ENCODE measurements at places on chromosomes 6 and 20.
A peak's percentile ranks its signal among the peaks of the same experiment; 100 is the strongest.

DNA sequence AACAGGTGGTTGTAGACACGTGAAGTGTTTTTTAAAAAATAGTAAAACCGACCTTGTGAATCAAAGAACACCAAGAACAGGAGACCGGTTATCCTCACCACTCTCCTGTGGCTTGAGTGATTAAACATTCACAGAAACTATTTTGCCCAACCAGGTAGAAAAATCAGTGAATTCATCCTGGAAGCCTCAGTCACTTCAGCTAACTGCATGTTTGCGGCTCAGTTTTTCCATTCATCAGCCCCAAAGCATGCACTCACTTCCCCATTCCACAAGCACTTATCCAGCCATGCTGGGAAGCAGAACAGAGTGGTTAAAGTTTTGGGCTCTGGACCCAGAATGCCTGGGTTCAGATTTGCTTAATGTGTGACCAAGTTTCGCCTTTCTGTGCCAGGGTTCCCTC lies 2.4 kb downstream of the LRRN4 start:
- DNase-seq, result no peak

- no peak for DNase-seq
These were observed 110.8 kb upstream of the GPR6 start for GRCh38 chr6:109867009-109867969.

DNA sequence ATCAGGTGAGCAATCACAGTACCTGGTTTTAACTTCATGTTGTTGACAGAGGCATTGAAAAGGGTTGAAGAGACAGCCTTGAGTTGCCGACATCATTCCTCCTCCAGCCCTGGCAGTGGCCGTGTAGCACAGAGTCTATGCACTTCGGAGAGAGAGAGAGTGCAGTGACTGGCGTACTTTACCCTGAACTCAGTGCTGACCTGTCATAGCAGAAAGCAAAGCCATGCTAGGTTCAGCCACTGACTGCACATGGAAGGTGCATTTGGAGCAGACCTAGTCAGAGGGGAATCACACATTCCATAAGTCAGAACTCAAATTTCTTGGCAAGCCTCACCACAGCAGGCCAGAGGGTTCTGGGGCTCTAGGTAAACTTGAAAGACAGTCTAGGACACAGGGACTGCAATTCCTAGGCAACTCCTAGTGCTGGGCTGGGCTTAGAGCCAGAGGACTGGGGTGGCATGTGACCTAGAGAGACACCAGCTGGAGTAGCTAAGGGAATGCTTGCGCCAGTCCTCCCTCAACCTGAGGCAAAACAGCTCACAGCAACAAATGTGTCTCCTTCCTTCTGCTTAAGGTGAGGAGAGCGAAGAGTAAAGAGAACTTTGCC lies 69.1 kb downstream of the ELOVL4 start:
- DNase-seq, result no peak

- no peak for DNase-seq
These were observed 16.0 kb upstream of the IP6K3 start for GRCh38 chr6:33762713-33763112.

DNA sequence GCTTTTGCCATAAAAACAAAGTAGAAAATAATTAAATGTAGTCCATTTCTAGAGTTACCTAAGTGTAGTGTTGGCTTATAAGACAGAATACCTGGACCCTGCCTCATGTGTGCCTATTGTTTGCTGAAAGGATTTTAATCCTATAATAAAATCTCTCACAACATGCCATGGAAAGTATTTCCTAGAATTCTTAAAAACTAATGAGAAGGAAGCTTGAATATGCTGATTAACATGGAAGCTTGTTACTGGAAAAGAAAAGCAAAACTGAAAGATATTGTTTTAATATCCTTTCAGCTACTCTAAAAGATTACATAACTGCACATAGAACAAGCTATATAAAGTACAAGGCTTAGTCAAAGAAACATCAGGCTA lies 18.0 kb upstream of the FAM135A start:
- no peak for DNase-seq

- no peak for DNase-seq
These were observed 4.0 kb downstream of the MANBAL start for GRCh38 chr20:37293301-37293943.

GRCh38 chr6:80988286-80988685 lies 764.2 kb downstream of the TENT5A start:
- DNase-seq, result no peak

- no peak for DNase-seq
These were observed 11.3 kb downstream of the CPNE1 start for GRCh38 chr20:35653430-35653734.

DNA sequence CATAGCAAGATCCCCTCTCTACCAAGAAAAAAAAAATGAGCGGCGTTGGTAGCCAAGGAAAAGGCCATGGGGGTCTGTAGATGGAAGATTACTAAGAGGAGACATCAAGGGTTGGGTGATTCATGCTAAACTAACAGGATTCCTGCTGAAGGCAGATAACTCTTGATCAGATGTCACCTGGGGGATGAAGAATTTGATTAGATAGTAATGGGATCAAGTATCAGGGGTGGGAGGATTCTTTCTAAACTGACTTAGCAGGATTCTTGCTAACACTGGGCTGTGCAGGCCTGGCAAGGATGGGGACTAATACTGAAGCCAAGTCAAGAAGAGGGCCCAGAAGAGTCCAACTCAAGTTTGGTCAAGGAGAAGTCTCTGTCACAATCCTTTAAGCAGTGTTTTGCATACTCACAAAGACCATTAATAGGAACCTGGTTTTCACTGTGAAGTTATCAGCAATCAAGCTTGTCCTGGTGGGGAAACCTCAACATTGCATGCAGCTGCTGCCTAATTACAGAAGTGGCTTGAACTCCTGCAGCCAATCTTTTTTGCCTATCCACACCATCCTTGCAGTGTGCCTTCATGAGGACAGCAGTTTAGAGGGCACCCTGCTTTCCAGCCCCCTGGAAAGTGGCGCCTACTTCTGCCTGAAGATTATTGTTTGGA lies 61.3 kb downstream of the ANKRD6 start:
- DNase-seq, result no peak

DNA sequence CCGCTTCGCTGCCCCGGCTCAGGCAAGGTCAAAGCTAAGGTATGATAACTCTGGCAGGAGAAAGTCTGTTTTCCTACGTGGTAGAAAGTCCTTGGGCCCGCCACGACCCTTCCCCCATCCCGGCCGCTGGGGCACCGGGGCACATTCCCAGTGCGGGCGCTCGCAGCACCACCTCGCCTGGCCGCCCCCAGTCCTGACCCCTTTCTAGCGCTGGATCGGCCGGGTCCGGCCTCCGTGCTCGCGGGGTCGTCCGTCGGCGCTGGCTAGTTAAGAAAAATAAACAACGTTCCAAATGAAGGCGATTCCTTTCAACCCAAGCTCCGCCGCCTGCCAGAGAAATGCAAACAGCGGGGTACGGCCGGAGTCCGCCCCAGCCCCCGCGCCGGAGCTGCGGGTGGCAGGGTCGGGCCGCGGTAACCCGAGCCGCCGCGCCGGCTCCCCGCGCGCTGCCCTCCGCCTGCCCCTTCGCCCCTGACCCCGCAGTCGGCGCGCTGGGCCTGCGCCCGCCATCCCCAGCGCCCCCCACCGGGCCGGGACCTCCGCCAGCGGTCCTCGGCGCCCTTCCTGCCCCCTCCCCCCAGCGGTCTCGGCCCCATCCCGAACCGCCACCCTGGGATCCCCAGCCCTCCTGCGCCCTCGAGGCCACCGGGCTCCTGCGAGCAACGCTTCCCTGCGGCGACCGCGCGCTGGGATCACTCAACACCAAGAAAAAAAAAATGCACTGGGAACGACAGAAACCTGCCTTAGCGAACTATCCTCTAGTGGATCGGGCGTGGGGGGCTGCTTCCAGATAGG lies 37.6 kb downstream of the NCR2 start:
- DNase-seq, result peak; percentile 22

DNA sequence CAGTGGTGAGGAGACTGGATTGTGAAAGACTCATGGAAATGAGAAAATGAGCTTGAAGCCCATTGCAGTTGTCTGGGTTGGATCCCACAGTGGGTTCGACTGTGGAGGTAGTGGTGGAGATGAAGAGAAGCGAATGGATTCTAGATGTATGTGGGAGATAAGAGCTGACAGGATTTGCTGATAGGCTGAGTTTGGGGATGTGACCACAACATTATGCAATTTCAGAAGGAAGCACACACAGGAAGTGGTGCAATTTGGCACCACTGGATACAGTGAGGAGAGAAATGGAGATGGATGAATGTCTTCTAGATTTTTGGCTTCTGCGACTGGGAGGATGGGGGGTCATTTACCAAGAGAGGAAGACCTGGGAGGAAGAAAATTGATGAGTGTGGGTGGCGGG lies 64.4 kb upstream of the MAFB start:
- DNase-seq, result no peak

DNA sequence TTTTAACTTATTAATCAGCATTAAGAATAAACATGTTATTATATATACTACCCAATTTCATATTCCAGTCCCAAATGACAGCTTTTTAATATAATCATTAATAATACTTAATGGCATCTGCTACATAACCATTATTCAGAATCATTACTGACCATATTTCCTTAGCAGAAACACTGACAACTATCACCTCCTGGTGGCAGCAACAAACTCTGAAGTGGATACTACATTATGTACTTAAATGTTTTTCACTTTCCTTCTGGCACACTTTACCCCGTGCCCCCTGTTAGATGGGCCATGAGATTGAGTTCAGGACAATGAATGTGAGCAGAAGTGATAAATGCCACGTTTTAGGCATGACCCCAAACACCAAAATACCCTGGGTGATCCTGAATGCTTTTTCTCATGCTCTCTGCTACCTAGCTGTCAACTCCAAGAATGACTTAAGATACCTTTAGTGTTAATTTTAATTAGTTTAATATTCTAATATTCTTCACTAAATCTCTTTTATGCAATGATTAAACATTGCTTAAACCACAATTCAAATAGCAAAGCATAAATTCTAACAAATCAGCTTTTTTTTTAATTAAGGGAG lies 77.1 kb downstream of the LMBRD1 start:
- DNase-seq, result peak; percentile 4

GRCh38 chr20:3088031-3088430 lies 3.5 kb upstream of the AVP start:
- no peak for DNase-seq

DNA sequence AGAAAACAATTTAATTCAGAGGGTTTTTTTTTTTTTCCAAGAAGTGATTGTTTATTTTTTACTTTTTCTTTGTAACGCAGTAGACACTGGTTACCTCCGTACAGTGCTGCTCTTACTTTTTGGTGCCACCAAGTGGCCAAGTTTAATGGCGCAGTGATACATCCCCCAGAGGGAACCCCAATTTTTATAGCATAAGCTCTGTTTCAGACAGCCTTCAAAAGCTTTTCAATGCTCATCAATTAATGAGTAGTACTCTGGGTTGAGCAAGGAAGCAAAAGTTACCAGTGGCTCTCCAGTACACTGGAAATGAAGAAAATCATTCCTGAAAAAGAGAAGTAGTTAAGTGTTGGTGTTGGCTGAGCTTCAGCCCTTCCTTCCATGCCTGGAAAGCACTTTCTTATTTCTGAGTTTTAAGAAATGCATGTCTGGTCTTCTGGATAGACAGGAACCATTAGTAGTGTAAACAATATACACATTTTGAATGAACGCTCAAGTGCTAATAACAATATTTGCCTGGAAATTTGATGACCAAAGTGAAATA lies 129.1 kb upstream of the SMLR1 start:
- DNase-seq, result no peak
